ENCODE measurements at places on chromosomes 7 and 10.

GRCh38 chr7:105776986-105777910 is 99.2 kb downstream of the ATXN7L1 start:
- DNase-seq = no peak

DNA sequence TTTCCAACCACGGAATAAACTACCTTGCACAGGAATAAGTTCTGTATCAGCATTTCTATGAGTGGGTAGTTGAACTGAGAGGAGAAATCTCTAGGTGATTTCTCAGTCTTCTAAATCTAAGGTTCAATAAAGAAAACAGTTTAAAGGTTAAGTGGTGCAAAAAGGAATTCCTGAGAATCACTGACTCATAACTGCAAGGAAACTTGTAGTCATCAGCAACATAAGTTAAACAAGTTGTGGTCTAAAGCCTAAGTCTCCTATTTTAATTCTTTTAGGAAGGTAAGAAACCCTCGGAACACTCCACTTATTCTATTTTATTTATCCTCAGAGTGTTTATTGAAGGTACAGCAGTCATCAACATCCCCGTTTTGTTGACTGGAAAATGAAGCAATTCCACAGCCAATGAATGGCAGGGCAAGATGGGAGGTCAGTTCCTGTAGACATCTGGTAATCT is 92.4 kb upstream of the PIK3CG start:
- no peak for DNase-seq

DNA sequence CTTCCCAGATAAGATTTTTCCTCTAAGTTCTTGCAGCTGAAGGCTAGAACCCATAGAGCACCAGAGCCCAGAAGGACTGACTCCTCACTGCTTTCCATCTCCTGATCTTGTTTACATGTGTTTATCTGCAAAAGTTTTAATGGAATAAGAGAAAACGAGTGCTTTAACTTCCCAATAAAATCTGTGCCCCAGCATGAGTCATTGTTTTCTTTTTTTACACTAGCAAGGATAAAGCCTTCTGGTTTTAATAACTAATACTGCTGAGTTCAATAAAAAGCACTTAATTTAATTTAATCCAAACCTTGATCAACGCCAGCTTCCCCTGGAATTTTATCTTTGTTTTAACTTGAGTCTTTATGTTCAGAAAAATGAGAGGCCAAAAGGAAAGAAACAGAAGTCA is 227.6 kb downstream of the HPSE2 start:
- no peak for DNase-seq

- DNase-seq = no peak
These were observed 89.8 kb upstream of the ANLN start for GRCh38 chr7:36299823-36300341.

DNA sequence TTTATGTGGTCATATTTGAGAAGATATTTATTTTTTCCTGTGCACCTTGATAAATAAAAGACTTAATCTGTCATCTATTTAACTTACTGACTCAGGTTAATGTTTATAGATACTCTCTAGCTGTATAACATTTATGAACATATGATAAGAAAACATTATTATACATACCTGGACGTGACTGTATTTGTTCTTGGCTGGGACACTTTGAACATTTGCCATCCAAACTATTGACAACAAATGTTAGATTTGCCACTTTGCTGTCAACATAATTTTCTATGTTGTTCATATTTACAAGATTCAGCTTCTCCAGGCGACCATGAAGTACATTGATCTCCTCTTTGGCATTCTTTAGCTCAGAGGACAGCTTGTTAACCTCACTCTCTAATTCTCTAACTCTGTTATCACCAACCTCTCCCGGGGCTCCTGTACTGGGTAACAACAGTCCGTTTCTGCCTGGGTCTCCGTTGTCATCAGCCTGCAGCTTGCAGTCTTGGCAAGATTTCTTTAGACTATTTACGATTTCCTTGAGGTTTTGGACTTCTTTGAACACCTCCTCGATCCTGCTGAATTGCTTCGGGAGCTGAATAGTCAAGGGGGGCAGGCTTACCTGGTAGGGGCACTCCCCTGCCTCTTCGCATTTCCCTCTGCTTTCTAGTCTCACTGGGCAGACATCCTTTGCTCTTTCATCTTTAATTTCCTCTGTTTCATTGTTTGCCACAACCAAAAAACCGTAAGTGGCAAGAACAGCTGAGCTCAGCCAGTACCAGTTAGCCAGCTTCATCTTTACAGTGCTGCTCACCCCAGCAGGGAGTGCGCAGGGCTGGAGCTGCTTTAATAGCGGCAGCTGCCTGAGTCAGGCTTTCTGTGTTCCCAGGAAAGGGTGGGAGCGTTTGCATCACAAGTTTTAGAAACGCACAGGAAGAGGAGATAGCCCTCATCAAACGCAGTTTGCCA is at the start of gene FGL2:
Gene FGL2 (minus strand): TSS at position 807 of the 954 bp plus-strand sequence. CDS start 26 bp downstream, at position 781.
- DNase-seq = peak; percentile 45

DNA sequence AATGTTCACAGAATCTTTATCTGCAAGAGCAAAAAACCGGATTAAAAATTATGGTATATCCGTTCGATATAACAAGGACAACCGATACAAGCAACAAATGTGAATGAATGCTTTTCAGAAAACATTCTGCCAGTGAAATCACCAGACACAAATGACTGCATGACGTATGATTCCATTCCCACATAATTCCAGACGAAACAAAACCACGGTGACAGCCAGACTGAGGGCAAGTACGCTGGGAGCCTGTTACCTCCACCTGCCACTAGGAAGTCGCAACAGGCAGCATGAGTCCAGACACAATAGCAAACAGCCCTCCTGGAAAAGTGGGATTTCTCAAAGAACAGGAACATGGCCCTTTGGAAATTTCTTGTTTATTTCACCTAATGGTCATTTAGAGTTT is 41.7 kb downstream of the MAD1L1 start:
- no peak for DNase-seq

All from stimulated activated CD8-positive, alpha-beta memory T cell treated with anti-CD3 and anti-CD28 coated beads, Interleukin-4, amount 100 ng/mL, for 48 hours (primary cell).